ENCODE measurements at places on chromosomes 11 and 22.

DNA sequence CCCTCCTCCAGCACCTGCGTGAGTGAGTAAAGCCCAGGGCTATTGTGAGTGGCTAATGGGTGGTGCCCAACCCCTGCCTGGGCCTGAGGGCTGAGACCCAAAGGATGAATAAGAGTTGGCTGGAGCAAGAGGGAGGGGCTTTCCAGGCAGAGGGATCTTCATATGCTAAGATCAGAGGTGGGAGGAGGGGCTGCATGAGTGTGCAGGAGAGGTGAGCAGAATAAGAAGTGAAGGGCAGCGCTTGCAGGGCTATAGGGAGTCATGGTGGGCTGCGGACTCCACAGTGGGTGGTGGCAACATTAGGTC, 3.9 kb downstream of the EMID1 start:
- DNase-seq = no peak

DNA sequence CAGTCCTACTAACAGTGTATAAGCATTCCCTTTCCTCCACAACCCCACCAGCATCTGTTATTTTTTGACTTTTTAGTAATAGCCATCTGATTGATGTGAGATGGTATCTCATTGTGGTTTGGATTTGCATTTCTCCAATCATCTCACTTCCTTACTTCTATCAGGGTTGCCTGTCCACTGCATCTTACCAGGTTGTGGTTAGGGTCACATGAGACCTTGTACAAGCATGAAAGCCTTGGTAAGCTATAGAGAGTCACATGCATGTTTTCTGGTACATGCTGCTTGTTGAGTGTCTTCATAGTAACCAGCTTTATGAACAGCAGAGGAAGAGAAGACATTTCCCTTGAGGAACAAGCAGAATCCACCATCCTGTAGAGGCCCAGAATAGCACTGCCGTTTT, 102.9 kb upstream of the PAX6 start:
- no peak for DNase-seq

GRCh38 chr11:22163394-22163797, 29.5 kb upstream of the ANO5 start:
- DNase-seq = no peak

DNA sequence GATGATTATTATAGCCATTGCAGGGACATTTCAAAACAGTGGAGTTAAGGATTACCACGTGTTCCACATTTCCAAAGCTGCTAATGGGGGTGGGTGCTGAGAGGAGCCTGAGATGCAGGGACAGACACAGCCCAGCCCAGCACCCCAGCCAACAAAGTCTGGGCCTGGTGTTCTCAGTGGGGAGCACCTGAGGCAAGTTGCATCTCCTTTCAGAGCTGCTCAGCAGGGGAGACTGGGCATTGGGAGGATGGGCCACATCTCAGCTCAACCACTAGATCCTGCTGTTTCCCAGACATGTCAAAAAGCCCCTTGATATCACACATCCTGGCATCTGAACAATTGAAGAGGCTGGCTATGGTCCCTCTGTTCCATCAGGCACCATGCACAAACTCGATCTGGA, 458.0 kb upstream of the KIRREL3 start:
- no peak for DNase-seq

DNA sequence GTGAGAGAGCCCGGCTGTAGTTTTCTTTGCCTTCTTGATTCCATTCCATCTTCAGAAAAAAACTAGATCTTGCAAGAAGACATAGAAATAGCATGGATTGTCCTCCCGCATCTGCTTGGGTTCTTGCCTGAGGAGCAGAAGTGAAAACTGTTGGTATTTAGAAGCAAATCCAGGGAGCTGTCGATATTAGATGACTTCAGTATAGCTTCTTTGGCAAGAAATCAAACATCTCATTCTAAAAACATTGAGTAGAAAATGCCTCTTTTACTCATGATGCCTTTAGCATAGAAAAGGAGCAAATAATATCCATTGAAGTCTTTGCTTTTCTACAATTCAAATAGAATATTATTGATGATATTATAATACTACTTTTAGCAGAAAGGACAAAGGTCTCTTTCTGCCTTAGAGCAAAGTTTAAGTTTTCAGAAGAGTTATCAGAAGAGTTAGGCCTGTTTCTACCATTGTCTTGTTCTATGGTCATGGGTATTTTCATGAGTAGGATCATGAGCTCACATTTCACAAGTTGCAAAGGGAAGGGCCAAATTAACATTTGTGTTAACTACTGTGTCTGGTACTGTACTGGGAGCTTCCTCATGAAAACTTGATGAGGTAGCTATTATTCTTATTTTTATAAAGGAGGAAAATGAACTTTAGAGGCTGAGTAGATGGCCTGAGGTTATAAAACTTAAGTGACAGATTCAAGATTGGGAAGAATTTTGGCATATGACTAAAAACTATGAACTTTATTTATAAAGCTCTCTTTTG, 49.7 kb downstream of the EXT2 start:
- no peak for DNase-seq

GRCh38 chr22:20456064-20456721, 18.6 kb upstream of the SCARF2 start:
- DNase-seq = peak; percentile 67

- no peak for DNase-seq
Measured at GRCh38 chr22:39883057-39883456, 10.5 kb downstream of the ENTHD1 start.

DNA sequence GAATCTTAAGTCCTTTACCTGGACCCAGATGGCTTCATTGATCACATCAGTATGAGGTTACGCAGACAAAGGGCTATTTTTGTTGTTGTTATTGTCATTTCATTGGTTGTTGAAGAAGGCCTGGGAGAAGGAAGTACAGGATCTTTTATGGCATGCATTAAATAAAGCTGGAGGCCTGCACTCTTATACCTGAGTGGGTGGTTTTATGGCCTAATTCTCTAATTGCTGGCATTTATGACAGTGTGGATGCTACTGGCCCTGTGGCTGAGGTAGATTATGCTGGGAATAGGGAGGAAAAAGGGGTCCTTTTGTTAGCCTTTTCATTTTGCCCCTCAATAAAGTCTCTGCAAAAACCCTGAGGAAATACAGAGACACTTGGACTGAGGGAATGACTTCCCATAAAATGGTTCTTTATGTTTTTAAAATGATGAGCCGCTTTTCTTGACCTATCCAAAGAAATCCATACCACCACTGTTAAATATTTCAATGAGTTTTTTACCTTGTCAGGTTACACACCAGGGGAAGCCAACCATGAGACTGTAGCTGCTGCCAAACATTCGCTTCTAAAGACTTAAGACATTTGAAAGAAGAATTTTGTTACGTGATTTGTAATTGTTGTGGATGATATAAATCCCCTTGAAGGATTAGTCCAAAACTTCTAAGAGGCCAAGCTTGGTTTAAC, 6.8 kb downstream of the KMT2A start:
- no peak for DNase-seq

DNA sequence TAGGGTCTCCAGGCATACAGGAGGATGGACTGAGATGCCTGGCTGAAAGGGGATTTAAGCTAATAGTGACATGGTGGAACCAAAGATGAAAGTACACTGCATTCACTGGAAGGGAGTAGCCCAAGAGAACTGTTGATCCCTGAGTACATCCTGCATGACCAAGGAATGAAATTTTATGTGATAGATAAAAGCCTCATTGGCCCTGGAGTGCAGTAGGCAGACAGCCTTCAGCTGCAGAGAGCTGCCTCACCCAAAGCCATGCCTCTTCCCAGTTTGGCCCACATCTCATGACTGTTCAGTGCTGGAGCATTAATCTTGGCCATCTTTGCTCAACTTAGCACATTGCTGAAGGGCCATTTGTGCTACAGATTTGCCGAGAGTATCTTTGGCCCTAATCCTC, 8.0 kb downstream of the KDM4E start:
- DNase-seq = no peak

DNA sequence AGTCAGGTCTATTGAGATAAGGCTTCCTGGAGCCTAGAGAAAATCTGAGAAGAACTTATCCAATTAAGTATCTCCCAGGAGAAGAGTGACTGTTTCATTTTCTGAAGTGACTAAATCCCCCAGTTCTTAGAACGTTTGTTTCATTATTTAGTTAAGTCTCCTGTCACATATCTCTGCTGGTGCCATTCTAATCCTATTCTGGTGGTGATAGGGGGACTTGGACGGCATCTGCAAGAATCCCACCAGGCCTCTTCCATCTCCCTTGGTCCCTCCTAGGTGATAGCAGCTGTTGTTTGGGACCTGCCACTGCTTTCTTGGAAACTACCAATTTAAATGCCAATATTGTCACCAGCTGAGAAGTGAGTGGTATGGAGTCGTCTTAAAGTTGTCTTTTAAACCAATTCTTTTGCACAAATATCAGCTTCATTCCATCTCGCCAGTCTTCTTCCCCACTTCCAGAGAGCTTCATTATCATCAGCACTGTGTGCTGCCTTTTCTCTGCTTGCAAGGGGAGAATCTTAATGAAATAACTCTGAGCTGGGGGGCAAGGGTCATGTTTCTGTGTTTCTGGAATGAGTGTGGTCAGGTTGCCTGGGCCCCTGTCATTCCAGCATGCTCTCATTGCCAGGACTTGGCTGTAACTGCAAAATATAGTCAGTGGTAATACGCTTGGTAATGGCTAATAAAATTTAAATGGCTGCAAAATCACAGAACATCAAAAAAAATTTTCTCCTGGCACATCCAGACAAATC, 104.8 kb downstream of the LDLRAD3 start:
- no peak for DNase-seq

DNA sequence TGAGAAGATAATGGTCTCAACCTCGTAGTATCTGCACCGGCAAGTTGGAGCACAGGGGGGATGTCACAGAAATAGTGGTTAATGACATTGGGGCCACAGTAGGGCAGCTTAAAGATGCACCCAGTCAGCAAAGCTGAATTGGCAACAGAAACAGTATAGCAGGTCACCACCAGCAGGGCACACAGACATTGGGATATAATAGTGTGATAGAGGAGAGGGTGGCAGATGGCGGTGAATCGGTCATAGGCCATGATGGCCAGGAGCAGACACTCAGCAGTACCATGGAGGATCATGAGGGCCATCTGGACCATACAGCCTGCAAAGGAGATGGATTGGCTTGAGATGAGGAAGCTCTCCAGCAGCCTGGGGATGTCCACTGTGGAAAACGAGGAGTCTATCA, 106.0 kb upstream of the OR9Q1 start:
- DNase-seq = no peak

DNA sequence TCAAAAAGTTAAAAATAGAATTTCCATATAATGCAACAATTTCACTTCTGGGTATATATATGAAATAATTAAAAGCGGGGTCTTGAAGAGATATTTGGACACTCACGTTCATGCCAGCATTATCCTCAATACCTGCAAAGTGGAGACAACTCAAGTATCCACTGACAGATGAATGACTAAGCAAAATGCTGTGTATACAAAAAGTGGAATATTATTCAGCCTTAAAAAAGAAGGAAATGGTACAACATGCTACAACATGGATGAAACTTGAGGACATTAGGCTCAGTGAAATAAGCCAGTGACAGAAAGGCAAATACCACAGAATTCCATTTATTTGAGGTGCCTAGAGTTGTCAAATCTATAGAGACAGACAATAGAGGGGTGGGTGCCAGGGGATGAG, 62.5 kb upstream of the GAL start:
- DNase-seq = no peak
